ENCODE measurements at places on chromosomes 12 and 14.

DNA sequence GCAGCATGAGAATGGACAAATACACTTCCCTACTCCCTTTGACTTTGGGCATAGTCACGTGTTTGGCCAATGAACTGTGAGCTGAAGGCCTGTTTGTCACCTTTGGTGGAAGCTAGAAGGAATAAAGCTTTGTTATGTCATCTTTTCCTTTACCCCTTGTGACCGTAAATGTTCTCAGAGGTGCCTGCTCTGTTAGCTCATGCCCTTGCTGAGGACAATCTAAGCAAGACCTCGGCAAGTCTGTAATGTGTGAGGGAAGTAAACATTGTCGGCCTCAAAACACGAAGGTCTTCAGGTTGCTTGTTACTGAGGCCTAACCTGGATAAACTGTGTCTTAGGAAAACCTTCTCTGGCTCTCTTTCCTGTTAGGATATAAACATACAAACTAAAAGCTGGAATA is 354.2 kb downstream of the TMEM132D start:
- no peak for DNase-seq

DNA sequence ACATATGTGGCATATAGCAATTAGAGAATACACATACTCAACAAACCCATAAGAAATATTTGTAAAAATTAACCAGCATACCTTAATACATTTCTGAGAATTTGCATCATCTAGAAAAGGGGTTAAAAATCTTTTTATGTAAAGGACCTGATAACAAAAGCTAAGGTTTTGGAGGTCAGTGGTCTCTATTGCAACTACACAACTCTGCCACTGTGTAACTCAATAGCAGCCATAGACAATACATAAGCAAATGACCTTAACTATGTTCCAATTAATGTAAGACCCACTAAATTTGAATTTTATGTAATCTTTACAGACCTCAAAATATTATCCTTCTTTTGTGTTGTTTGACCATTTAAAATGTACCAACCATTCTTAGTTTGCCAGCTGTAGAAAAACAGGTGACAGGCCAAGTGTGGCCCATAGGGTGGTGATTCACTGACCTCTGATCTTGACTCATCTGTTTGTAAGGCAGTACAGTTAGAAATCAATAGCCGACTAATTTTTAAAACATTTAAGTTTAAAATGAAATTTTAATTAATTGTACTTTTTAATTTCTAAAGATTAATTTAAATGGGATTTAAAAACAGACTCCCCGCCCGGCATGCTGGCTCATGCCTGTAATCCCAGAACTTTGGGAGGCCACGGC is 7.4 kb upstream of the EPS8 start:
- no peak for DNase-seq

DNA sequence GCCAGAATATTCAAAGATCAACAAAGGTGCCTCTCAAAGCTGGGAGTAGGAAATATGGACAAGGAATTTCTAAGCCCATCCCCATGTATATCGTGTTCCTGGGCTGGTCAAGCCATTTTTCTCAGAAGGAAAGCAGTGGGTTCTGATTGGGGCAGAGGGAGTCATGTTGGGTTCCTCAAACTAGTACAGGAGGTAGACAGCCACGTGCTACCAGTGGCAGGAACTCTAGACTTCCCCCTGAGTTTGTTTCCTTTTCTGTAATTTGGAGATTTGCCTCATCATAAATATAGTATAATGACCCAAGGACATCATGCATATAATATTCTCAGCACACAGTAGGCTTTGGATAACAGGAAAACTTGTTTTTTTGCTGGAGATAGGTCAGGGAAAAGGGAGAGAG is 16.4 kb upstream of the PLEKHH1 start:
- no peak for DNase-seq

DNA sequence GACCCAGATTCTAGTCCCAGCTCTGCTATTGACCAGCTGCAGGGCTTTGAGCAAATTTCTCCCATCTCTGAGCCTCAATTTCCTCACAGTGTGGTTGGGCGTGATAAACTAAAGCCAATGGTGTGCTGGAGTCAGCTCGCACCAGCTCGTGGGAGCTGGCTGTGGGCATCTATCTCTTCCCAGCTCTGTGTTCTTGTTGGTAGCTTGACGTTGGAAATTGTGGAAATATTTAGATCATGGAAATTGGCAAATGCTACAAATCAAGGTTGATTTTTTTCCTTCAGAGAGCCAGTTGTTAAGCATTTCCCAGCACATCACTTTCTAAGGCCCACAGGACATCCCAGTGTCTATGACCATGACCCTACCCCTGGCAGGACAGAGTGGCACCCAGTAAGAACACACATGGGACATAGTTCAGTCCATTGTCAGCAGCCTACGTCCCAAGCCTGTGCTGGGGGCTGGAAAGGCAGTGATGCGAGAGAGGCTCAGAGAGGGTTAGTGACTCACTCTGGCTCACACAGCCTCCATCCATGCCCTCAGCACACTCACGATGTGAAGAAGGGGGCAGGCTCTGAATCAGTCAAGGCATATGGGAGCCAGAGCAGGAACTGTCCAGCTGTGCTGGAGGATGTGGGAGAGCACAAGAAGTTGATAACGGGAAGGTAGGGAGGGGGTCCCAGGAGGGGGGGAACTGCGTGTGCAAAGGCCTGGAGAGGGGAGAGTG is 77.6 kb downstream of the LGMN start:
- DNase-seq: no peak

GRCh38 chr12:57739387-57739786 is 845 bp upstream of the AGAP2 start:
- no peak for DNase-seq

GRCh38 chr14:90894241-90894640 is 78.0 kb upstream of the TTC7B start:
- no peak for DNase-seq

- DNase-seq: peak; percentile 56
These were observed 1.3 kb downstream of the ZC3H10 start for GRCh38 chr12:56119361-56119796.

DNA sequence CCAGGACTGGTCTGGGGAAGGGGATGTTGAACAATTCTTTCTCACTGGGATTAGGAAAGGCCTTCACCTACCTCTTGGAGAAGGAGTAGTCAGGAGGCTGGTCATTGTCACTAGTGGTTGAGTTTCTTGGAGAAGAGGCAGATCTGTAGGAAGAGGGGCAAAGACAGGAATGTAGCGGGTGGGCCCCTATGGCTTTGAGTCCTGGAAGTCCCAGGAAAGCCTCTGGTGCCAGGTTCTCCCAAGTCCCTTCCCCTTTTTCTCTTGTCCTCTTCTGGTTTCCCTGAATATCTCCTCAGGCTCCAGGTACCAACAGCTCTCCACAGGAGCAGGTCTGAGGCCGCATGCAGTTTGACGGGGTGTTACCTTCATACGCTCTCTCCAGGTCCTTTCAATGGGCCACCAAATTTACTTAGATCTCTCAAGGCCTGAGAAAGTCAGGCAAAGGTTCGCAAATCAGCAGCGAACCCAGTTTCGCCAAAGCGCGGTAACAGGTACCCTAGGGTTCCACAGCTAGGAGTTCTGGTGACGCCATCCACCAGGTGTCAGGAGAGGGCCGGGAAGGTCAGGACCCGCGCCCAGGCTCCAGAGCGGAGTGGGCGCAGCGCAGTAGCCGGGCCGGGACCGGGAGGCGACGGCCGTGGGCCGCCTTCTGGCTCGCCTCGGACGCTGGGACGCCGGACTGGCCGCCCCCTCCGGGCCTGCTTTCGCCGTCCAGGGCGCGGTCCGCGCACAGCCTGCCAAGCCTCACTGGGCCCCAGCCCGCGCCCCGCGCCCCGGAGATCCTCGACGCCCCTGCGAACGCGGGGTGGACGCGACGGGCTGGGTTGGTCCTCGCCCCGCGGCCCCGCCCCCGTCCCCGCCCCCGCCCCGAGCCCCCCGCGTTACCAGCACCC is 795 bp downstream of the SMAGP start:
- DNase-seq: peak; percentile 71

- no peak for DNase-seq
These were observed 32.1 kb downstream of the DMAC2L start for GRCh38 chr14:50344116-50344775.

- DNase-seq: no peak
These were observed 12.9 kb downstream of the PHLDA1 start for GRCh38 chr12:76018672-76019071.

DNA sequence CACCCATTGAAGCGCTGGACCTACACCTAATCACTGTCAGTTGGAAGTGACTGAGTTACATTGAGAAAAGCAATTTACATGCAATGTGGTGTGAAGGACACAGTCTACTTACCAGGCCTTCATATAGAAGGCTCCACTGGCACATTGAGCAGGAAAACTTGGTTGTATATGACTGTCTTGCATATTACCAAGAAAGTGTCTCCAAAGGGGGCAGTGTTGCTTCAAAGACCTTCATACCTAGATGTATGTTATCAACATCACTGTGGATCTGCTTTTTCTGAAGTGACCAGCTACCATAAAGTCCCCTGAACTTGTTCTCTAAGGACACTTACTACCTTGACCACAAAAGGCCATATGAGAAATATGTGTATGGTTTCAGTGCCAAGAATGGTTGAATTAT is 64.1 kb downstream of the NELL2 start:
- DNase-seq: no peak

DNA sequence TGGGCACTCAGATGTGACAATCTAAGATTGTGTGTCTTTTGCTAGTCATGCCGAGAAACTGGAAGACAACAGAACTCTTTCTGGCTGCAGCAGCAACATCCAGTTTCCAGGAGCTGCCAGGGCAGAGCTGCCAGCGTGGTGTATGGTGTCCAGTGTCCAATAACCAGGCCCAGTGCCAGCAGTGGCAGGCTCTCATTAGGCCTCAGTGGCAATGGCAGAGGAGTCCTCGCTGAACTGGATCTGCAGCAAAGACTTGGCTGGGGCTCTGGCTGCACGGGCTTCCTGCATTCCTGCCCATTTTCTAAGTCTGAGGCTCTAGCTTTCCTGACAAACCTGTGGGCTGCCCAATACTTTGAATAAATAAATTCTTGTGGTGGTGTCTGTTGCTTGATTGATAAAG is 26.2 kb upstream of the PPM1A start:
- no peak for DNase-seq

GRCh38 chr14:76219873-76220272 is 68.2 kb downstream of the GPATCH2L start:
- DNase-seq: no peak

GRCh38 chr12:67517181-67517887 is 131.2 kb upstream of the DYRK2 start:
- no peak for DNase-seq

GRCh38 chr14:69334576-69334975 is 63.5 kb downstream of the ERH start:
- DNase-seq: no peak

DNA sequence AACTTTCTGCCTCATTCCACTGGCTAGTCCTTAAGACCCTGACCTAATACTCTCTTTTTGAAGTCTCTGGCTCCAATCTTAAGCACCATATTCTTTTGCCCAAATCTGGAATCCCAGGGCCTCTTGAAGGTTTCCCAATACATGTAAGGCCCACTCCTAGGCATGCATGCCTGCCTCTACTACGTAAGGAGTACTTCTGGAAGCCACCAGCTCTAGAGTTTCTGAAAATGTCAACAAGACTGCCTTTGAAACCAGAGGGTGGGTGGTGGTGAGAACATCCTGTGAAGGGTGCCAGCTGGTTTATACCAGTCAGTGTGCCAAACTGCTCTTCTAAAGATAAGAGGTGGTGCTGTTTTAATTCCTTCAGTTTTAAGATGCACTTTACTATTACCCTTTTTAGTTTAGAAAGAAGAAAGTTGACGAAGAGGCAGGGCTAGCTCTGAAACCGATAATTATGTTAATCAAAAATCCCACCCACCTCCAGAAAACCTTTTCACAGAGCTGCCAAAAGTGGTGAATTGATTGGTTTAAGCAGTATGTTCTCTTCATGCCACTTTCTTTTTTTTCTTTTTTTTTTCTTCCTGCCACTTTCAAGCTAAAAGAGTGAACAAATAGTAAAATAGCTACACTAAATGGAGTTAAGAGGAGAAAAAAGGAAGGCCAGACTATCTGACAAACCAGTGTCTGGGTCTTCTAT is 8.7 kb upstream of the WDR89 start:
- DNase-seq: no peak

GRCh38 chr12:70043490-70044138 is 199.6 kb upstream of the CNOT2 start:
- no peak for DNase-seq

DNA sequence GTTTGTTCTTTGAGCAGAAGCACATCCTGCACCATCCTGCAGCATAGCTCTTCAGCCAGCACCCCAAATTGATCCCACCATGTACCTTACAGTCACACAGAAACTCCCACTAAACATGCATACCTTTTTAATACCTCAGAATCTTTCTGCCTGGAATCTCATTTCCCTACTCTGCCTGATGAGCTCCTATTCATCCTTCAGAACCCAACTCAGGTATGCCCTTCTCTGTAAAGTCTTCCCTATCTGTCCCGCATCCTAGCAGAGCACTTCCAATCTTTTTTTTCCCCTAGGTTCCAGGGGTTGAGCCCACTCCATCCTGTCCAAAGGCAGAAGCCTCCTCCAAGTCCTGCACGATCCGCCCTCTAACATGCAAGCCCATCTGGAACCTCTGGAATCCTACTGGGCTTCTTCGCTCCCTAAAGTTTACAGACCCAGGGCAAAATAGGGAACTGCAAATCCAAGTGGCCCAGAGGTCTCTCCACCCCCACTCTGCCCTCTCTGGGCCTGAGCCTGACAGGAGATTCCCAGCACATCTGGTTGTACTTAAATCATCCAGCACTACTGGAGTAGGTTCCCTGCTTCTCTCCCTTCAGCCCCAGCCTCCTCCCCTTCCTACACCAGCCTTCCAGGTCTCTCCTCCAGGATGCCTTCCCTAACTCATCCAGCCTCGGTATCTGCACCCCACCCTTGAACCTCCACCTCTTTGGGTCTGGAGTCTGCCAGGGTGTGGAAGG is 4.1 kb upstream of the FIGNL2 start:
- DNase-seq: no peak

DNA sequence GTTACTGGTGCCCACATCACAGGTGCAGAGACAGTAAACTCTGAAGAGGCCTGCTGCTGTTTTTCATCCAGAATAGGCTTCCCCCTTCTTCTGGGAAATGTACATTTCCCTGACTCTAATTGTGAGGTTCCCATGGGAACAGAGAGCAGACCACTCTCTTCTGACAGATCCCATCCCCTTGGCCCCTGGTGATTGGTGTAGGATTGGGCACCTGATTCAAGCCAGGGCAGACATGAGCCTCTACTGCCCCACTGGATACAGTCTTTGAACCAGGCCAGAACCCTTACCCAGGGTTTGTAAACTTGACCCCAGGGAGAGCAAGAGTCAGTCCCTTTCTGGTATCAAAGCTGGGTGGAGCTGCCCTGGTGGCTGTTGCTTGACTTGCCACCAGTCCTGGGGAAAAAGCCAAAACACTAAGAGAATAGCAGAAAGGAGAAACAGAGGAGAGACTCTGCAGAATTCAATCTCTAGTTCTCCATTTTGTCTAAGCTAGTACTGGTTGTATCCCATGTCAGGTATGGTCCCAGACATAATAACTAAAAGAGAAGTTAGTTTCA is 14.8 kb upstream of the NFYB start:
- DNase-seq: no peak

DNA sequence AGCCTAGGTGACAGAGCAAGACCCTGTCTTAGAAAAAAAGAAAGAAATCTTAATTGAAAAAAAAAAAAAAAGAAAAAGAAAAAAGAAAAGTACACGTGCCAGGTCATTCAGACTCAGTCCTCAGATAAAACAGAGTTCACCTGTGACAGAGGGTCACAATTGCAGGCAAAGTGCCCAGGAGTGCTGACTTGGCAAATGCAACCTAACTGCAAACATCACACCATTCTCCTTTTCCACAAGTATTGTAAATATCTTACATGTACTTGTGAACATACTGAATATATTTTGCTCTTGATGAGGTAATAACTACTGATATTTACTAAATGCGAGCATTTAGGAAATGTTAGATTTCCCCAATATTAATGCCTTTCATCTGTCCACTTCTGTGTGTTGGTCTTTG is 9.0 kb upstream of the COL2A1 start:
- DNase-seq: no peak

All from right kidney (tissue), 9 donors.